ENCODE measurements at places on chromosomes 13 and 19.

DNA sequence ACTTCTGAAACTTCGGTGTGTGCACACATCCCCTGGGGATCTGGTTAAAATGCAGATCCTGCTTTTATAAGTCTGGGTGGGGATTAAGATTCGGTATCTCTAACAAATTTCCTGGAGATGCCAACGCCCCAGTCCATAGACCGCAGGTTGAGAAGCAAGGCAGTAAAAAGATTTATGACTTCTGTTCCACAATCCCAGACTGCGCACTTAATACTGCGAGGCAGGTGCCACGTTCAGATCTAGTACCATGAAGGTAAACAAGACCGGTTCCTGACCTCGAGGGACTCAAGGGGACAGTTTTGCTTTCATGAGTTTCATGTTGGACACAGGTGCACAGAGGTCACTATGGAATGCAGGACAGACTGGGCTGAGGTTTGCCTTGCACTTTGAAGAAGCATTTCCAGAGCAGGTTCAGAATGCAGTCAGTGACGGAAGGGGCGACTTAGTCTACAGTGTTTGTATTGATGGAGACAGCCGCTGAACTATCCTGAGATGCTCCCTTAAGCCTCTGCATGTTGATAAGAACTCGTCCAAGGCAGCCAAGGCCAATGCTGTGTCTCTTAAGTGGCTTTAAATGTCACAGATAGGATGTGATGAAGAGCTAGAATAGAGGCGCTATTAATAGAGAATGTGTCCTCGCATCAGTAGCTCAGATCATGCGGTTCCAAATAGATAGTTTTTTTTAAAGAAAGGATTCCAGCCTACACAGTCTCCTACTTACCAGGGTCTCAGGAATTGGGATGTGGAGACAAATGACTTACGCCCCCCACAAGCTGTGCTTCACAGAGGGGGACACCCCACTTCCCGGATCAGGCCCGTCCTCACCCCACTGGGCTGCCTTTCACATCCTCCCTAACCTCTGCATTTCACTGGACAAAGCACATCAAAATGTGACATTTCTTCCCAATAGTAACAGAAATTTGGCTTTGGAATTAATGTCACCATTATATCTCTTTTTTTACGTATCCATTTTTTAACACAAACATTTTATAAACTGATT, 97.1 kb upstream of the IRS2 start:
- no peak for DNase-seq

- no peak for DNase-seq
Measured at GRCh38 chr19:57812226-57812625, 2.5 kb downstream of the ZNF552 start.

DNA sequence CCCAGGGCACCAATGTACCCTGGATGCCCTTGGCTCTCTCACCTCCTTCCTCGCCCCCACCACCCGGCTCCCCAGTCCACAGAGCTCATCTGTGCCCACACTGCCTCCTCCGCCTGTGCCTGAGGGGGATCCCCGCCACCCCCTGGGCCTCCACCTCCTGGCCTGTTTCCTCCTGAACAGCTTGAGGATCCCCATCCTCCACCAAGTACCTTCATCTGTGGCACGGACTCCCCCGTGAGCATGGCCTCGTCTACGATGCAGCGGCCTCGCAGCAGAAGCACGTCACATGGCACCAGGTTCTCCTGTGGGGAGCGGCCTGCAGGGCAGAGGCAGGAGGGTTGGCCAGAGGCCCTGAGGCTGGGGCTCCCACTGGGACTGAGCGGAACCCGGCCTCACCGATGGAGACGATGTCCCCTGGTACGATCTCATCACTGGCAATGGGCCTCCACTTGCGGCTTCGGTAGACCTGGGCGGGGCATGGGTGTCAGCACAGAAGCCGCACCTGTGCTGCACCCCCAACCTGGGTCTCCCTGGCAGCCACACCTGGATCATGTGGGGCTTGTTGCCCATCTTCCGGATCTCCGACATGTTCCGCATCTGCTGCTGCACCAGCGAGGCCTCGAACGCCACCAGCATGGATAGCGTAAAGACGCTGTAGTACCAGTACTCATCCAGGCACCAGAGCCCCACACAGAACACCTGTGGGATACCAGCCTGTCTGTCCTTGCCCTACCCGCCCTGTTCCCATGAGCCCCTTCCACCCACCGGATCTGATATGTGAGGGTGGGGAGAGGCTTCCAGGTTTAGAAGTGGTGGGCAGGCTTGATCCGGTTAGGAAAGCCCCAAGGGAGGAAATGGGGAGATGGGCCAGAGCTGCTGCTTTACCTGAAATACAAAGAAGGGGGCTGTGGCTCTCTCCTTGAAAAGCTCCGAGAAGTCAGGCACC, 6.8 kb downstream of the ATP13A1 start:
- no peak for DNase-seq

GRCh38 chr19:50250450-50251136, 47.2 kb downstream of the MYH14 start:
- no peak for DNase-seq

- DNase-seq = no peak
Measured at GRCh38 chr13:76542176-76542575, 344.0 kb downstream of the KCTD12 start.

DNA sequence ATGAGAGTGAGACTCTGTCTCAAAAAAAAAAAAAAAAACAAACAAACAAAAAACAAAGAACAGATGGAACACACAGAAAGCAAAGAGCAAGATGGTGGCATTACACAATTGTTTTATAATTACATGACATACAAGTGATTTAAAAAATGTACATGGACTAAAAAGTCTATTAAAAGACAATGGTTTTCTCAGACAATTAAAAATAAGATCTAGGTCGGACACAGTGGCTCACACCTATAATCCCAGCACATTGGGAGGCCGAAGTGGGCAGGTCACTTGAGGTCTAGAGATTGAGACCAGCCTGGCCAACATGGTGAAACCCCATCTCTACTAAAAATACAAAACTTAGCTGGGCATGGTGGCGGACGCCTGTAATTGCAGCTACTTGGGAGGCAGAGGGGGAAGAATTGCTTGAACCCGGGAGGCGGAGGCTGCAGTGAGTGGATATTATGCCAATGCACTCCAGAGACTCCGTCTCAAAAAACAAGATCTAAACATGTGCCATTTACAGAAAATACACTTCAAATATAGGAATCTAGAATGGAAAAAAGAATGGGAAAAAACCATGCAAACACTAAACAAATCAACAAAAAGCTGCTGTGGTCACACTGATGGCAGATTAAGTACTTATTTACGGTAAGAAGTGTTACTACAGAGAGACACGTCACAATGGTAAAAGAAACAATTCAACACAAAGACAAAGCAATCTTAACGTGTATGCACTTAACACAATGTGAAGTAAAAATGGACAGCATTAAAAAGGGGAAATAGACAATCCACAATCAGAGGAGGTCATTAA, 26.7 kb downstream of the MIER2 start:
- no peak for DNase-seq

- no peak for DNase-seq
Measured at GRCh38 chr19:23896912-23897311, 17.8 kb upstream of the ZNF726 start.

DNA sequence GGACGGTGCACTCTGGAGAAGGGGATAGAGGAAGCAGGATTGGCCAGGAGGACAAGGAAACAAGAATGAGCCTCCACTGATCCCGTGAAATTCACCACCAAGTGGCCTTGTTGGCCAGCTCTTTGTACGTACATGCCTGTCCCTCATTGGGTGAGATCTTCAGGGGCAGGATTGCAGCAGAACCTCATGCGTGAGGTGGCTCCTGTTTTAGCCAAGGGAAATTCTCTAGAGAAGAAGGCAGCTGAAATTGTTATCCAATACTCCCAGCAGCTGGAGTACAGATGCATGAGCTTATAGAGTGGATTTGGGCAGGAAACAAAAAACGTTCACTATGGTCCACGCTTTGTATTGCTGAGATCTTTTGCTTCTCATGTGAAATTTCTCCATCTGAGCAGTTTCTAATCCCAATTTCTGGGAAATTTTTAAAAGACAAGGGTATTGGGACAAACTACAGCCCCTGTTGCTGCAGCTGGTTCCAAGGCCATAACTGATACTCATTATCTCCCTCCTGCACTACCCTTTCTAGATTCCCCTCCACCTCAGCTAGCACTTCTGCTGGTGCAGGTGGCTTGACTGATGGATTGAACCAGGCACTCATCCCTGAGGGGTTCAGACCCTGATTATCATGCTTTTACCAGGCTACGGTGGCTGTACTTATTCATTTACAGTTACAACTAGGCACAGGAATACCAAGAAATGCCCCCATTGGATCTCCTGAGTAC, 3.9 kb upstream of the RNF6 start:
- no peak for DNase-seq

Measured in HCEC 1CT (cell line).